ENCODE measurements at places on chromosomes 3 and 15.

- no peak for DNase-seq
Measured at GRCh38 chr3:187586226-187586625, 84.0 kb downstream of the SST start.

GRCh38 chr15:97858296-97858695 lies 102.2 kb upstream of the ARRDC4 start:
- no peak for DNase-seq

GRCh38 chr3:111617912-111618601 lies 22.9 kb upstream of the ZBED2 start:
- DNase-seq: no peak

DNA sequence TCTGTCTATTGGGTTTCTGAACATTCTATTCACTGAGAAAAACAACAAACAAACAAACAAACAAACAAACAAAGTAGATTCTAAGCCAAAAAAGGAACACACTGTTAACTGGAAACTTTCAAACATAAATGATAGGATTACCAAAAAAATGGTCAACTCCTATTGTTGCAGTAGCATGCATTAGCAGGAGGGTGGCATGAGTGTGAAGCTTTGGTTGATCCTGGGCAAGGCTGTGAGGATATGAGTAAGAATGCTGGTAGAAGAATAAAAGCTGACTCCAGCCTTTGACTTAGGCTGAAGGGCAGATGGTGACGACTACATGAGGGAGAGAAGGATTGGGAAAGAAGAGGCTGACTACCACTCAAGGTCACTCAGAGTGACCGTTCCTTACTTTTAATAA lies 810.3 kb downstream of the VGLL3 start:
- no peak for DNase-seq

GRCh38 chr3:56200251-56200650 lies 268.0 kb downstream of the ERC2 start:
- DNase-seq: no peak

DNA sequence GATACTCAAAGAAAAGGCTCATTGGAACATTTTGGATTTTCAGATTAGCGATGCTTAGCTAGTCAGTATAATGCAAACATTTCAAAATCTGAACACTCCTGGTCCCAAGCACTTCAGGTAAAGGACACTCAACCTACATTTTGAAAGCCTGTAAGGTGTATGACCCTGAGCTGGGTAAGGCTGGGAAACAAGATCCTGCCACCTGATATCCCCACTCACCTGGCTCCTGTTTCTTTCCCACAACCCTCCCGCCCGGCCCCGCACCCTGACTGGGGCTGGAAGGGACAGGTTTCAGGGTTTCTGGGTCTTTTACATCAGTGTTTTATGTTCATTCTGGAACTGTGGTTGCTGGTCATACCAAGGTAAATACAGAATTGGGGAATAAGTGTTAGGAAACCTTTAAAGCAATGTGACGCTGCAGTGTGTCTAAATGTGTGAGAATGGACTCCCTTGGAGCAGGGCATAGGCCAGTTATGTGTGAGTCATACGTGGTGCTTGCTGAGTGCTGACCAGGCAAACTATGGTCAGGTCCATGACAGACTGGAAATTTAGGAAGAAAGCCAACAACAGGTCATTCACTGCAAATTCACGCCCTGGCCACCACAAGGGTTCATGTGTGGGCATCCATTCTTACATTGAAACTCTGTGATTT lies 22.9 kb downstream of the CTXND1 start:
- no peak for DNase-seq

GRCh38 chr3:41693799-41694198 lies 268.1 kb downstream of the ULK4 start:
- no peak for DNase-seq

- no peak for DNase-seq
Measured at GRCh38 chr15:50810128-50810527, 44.6 kb upstream of the SPPL2A start.

DNA sequence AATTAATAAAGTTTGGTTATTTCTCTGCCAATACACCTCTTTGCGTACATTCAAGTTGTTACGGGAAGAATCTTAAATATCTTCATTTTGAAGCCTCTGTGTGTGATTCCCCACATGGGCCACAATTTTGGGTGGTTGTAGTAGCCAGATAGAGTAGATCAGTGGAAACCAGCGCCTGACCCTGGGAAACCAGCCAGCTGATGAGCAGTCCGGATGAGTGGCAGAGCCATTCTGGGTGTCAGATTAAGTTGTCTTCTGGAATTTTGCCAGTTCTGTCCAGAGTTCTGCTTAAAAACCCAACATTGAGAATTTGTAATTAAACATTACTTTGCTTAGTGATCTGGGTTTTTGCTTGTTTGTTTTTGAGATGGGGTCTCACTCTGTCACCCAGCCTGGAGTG lies 49.7 kb downstream of the MRPS25 start:
- no peak for DNase-seq

DNA sequence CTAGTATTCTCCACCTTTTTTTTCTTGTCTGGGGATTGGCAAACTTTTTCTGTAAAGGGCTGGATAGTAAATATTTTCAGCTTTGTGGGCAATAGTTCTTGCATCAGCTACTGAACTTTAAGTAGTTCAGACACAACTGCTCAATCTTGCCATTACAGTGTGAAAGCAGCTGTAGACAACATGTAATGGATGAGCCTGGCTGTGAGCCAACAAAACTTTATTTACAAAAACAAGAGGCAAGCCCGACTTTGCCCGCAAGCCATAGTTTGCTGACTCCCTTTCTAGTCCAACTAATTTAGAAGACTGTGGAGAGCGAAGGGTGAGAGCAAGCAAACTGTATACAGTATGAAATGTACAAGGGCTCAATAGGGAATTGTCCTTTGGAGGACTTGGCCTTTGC lies 6.2 kb downstream of the FRMD4B start:
- no peak for DNase-seq

DNA sequence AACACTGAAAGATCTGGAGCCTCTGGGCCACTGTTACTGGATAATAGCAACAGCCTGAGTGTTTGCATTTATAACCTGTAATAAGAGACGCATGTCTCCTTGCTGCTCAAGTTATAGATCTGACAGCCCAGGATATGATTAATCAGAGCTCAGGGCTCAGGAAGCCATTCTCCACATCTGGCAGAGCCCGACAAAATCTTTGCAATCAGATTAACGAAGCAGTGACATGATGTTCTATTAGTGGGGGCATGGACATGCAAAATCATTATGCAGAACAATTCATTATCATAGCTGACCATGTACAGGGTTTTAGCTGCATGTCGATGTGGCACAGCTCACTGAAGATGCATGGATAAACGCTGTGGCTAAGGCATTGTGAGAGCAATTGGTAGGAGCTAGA lies 730.3 kb downstream of the ZNF385D start:
- no peak for DNase-seq

GRCh38 chr3:126337980-126338651 lies 19.1 kb downstream of the KLF15 start:
- no peak for DNase-seq

GRCh38 chr3:119304201-119304713 lies 10.1 kb downstream of the ARHGAP31 start:
- DNase-seq: no peak

GRCh38 chr3:53153980-53154379 lies 7.0 kb upstream of the PRKCD start:
- DNase-seq: no peak

DNA sequence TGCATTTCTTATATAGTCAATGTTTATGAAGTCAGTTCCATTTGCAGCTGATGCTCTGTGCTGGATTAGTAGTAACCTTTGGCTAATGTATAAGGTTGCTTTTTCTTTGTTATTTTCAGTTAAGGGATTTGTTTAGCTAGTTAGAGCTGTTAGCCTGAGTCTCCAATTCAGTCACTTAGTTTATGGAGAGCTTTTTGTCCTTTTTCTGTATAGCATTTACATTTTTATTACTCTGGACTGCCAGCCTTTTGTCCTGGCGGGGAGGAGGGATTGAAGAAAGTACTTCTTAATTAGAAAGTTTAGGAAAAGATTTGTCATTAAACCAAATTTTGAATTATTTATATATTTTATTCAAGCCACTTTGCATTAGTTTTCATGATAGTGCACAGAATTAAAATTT lies 52.0 kb downstream of the DNAJC13 start:
- no peak for DNase-seq

- no peak for DNase-seq
Measured at GRCh38 chr15:57923306-57923705, 142.2 kb downstream of the ALDH1A2 start.

GRCh38 chr3:4834403-4834866 lies 144.8 kb upstream of the BHLHE40 start:
- peak; percentile 43 for DNase-seq

GRCh38 chr15:90882781-90883525 lies 1.4 kb upstream of the FES start:
- DNase-seq: no peak

- no peak for DNase-seq
Measured at GRCh38 chr15:58179206-58179605, 41.0 kb downstream of the AQP9 start.

DNA sequence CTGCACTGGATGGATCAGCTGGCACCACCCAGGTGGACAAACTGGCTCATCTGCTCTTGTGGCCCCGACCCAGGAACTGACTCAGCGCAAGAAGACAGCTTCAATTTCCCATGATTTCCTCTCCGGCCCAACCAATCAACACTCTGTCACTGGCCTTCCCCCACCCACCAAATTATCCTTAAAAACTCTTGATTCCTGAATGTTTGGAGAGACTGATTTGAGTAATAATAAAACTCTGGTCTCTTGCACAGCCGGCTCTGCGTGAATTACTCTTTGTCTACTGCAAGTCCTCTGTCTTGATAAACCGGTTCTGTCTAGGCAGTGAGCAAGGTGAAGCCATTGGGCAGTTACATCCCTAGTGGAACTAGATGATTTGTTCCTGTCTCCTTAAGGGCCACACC lies 16.1 kb downstream of the BDH1 start:
- no peak for DNase-seq

GRCh38 chr3:117752984-117753717 lies 1043.6 kb downstream of the TUSC7 start:
- DNase-seq: no peak

GRCh38 chr3:106839576-106840280 lies 537.5 kb upstream of the CCDC54 start:
- no peak for DNase-seq

- peak; percentile 47 for DNase-seq
Measured at GRCh38 chr3:33883538-33883950, 85.1 kb downstream of the PDCD6IP start.

DNA sequence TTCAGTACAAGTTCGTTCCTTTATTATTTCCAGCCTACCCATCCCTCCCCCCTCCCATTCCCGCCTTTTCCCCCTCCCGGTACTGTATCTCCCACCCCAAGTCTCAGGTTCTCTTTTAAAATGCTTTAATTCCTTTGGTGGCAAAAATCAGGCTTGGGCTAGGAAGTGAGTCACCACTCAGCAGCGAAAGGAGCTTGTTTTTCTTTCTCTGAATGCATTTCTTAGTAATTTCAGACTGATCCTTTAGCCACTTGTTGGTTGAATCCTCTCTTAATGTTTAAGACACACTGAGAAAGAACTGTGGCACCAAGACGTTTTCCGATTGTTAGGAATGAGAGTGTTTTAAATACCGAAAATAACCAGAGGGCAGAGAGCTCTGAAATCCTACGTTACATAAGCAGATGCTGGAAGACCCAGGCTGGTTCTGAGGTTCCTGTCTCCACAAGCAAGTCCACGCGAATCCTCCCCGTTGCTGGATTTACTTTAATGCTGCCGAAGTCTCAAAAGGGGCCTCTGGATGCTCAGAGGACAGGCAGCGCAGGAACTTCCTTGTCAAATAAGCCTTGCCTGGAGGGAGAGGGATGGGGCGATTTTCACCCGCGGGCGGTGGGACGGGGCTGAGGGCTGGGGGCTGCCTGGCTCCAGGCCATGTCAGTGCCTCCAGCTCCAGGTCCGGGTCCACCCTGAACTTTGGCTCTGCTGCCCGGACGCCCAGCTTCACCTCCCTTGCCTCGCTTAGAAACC lies 854 bp upstream of the COL8A1 start:
- no peak for DNase-seq

DNA sequence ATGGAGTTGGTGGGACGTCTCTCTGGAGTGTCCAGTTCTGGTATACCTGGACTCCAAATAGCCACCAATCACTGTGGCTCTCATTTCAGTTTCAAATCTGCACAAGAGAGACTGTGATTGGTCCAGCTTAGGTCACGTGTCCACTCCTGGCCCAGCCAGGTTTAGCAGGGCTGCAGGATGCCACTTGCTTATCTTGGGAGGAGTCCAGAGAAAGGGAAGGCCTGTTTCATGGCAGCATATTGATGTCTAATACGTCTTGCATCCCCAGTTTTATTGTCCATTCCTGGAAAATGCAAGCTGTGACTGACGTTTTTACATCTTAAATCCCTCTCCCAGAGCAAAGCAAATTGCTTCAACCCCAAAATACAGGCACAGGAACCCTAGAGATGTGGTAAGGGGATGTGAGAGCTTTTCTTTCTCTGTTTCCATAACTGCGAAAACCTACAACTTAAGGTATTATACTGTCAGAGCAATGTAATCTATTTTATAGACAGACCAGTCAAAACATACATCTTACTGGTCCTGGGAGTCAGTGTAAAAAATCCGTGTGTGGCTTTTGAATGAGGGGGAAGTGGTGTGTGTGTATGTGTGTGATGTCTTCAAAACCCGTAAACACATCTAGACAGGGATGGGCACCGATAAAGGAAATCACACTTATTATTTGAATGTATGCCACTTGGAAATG lies 274.4 kb downstream of the TLE3 start:
- peak; percentile 42 for DNase-seq

GRCh38 chr15:39403640-39404117 lies 177.2 kb upstream of the THBS1 start:
- no peak for DNase-seq

DNA sequence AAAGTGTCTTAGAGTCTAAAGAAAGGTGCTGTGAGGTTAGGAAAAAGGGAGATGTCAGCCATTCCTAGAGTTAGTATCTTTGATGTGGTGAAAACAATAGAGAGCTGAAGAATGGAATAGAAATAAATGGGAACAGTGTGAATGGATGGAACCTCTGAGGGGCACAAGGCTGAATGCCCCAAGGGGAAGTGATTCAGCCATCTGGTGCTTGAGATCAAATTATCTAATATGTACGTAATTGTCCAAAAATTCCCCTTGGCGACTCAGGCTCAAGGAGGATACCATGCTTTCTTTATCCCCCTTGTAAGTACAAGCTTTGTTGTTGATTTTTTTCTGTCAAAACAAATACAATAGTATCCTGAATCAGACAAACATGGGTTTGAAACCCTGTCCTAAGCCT lies 361.6 kb downstream of the LSAMP start:
- DNase-seq: no peak

DNA sequence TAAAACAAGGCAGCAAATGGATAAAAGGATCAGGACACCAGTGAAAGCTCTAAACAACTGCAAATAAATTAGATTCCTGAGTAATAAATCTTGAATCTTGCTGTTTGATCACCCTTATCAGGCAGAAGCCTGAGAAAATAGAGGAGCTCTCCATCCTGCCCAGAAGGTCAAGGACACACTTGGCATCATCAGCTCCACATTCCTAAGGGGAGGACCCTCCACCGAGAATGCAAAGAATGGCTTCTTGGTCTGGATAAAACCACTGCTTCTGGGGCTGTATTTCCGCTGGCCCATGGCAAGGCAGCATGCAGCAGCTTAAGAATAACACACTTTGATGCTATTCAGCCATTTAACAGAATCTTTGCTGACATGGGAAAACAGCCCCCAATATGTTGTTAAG lies 108.9 kb upstream of the TSC22D2 start:
- DNase-seq: no peak

Data from GM13977 (cell line).